Mucosa of gallbladder (tissue), 1 donor: ENCODE measurements at places on chromosomes 2 and 18.

DNA sequence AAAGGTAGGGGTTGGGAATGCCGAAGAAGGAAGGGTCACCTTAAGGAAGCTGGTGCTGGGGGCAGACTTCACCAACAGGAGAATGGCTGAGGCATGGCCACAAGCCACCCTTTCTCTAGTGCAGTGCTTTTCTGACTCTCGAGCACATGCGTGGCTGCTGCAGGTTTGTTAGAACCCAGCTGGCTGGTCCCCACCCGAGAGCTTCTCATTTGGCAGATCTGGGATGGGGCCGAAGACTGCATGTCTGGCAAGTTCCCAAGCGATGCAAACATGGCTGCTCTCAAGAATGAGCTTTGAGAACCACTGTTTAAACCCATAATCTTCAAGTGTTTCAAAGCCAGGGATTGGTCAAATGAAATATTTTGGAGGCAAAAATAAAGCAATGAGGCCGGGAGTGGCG, 63.2 kb downstream of the LONRF2 start:
- no peak for DNase-seq

- DNase-seq, result no peak
These were observed 15.6 kb upstream of the ACTG2 start for GRCh38 chr2:73877071-73877802.

GRCh38 chr2:33064349-33064801, 117.6 kb downstream of the LTBP1 start:
- no peak for DNase-seq

GRCh38 chr2:26692279-26692896, at the start of gene KCNK3:
TSS of gene KCNK3 (plus strand) at chr2:26692722. CDS start at chr2:26692876, 154 bp downstream.
- peak; percentile 42 for DNase-seq

DNA sequence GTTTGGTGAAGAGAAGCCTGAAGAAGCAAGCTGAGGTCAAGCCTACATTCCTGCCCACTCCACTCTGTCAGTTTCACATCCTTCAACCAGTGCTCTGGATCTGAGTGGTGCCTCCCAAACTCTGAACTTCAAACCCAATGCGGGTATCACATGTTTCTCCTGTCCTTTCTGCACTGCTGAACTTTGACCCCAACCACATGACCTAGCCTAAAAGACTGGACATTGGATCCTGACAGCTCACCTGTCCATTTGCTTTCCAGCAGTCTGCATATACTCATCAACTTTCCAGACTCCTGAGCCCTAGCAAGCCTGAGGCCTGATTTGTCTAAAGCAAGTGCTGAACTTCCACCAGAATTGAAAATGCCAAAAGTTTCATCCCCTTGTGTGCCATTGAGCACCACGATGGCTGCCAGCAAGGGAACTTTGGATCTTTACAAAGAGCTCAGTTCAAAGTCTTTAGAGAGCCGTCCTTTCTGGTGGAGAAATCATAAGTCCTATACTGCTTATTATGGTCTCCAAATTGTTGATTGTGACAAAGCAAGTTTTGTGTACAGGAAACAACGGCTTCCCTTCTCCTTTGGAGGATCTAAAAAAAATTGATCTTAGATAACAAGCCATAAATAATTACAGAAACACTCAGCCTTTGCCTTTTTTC, 37.6 kb upstream of the ITGA6 start:
- DNase-seq, result no peak

DNA sequence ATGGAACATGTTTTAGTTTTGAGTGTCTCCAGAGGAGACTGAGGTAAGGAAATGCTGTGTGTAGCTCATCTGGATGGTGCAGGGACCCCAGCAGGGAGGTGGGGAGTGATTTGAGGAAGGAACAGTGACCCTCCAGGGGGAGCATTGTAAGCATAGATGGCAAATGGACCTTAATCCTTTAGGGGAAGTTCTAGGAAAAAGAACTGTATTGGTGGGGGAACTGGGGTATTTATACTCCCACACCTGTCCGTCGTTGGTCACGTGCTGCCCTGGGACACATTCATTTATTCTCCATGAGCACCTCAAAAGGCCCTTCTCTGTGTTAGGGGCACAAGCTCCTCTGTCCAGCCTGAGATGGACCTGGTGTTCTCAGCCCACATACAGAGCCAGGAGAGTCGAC, 233.9 kb upstream of the HDAC4 start:
- no peak for DNase-seq

- no peak for DNase-seq
These were observed 457.2 kb upstream of the MEX3C start for GRCh38 chr18:51654488-51655326.

GRCh38 chr2:63993871-63994270, 25.4 kb downstream of the VPS54 start:
- DNase-seq, result no peak

DNA sequence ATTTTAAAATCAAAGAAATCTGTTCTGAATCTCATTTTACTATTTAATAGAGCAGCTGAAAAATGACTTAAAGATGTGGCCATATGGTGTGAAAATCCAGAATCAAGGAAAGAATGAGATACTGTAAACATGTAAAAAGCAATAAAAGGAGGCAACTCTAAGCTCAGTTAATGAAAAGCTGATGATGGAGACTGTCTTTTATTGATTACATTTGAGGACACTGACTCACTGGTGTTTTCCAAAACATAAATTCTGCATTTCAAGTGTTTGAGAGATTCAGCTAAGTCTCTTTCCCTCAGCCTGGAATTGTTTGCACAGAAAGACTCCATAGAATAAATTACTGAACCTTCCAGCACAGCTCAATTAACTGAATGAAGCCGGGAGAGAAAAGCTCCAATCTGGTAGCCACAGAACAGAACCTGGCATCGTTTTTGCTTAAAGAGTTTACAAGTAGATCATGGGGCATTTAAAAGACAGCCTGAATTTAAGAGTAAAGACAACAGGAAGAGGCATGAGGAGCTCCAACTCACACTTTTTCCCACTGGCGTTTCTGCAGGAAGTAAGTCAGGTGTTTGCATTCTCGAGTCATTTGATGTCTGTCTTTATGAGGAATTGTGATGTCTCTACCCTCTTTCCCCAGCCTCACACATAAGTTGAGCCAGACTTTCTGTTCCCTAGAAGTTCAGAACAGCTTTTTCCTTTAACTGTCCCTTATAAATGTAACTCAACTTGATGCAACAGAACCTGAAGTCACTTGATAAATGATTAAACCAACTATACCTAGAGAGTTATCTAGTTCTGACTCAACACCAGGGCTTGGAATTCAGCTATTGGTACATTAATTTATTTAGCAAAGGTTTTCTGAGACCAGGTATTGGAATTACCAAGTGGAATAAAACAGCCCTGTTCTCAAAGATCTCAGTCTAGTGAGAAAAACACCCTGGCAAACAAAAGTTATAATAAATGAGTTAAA, 53.3 kb downstream of the FTCDNL1 start:
- DNase-seq, result no peak

DNA sequence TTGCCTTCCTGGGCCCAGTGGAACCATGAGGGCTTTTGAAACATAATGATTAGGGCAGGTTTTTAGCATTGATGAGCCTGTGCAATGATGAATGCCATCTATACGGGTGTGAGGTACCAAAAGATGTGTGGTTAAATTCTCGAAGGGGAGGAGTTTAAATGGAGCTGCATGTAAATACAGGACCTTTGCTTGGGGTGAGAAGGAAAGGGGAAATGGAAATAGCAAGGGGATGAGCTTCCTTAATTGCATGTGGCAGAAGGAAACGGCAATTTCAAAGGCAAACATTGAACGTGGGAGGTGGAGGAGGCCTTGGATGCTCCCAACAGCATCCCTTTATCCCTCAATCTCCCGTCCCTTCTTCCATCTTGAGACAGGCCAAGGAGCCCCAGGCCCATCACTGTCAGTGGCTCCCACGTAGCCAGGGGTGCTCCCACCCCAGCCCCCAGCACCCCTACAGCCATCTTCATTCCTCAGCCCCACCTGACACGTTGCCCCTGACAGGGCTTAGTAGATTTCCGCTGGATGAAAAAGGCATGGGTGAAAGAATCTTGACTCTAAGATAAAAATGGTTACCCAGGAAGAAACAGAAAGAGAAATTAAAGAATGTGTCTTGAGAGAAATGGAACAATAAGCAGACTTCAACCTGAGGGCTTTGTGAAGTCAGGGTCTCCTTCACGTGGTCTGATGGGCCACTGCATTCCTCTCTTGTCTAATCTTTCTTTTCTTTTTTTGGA, 32.5 kb downstream of the INPP5D start:
- DNase-seq, result no peak

DNA sequence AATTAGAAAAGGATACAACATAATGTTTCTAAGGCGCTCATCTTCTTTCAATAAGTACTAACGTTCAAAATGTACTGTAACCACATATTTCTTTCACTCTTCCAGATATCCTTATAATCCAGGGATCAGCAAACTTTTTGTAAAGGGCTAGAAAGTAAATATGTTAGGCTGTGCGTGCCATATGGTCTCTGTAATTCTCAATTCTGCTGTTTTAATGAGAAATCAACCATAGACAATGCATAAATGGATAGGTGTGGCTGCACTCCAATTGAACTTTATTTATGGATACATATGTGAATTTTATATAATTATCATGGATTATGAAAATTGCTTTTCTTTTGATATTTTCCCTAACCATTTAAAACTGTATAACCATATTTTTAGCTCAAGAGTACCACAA, 459.4 kb downstream of the EPHA4 start:
- no peak for DNase-seq

DNA sequence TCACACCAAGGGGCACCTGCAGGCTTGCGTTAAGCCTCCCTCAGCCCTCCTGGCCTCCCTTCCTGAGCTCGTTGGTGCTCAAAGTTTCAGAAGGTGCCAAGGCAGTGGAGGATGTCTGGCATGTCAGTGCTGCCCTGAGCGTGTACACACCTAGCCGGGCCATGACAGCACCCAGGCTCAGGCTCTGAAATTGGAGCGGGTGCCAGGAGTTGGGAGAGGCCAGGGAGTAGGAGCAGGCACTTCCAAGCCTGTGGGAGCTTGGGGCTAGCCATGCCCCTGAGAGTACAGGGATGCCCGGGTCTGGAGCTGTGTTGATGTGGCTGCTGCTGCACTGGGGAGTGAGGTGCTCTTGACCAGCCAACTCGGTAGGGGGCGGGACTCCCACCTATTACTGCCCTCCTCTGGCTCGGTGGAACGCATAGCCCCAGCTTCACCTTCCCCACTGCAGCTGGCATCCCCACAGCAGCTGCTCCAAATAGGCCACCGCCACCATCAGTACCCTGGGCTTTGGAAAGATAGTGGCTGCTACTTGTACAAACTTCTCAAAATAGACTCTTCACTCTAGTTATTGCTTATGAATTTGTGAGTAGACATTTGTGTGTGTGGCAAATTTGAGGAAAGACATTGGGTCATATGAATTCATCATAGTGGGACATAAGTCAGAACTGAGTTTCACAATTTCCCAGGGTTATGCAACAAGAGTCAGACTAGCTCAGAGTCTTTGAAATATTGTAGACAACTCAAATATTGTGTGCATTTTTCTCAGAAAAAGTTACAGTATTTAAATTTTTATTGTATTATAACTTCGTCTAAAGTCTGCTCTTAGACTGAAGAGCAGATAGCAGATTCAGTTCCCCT, 6.8 kb upstream of the PCARE start:
- no peak for DNase-seq

- DNase-seq, result no peak
These were observed 6.5 kb upstream of the MTERF4 start for GRCh38 chr2:241108271-241109209.

DNA sequence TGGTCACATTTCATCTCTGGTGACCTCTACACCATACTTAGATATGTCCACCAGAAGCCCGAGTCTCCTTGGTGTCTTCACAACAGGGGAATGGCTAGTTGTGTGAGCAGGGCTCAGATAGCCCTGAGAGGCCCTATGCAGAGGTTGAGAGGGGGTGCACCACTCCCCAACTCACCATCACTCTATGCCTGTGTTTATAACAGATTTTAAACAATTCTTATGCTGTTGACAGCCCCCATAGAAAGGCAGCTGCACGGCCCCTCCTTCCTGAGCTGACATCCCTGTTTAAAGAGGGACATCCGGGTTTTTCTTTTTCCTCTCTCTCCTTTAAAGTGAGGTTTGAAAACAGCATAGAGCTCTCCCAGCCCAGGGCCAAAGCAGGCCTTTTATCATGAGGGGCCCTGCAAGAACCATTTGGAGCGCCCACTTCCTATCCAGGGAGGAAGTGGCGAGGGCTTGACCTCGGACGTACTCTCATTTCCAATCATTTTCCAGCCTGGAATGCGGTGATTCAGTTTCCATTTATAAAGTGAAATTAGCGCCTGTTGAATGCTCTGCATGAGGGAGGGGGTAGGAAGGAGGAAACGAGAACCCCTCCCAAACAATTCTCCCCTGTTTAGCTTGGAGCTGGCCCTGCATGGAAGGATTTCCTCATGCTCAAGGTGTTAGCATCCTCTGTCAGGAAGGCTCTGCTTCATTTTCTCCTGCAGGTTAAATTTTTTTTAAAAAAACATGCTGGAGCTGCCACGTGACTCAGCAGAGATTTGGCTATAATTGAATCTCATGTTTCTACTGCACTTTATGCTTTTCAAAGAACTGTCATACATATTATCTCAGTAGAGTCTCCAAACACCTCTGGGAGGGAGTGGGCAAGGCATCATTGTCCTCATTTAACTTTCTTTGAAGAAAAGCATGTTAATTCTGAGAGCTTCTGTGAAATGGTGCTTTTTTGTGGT, 117.5 kb downstream of the DDX1 start:
- DNase-seq, result no peak

DNA sequence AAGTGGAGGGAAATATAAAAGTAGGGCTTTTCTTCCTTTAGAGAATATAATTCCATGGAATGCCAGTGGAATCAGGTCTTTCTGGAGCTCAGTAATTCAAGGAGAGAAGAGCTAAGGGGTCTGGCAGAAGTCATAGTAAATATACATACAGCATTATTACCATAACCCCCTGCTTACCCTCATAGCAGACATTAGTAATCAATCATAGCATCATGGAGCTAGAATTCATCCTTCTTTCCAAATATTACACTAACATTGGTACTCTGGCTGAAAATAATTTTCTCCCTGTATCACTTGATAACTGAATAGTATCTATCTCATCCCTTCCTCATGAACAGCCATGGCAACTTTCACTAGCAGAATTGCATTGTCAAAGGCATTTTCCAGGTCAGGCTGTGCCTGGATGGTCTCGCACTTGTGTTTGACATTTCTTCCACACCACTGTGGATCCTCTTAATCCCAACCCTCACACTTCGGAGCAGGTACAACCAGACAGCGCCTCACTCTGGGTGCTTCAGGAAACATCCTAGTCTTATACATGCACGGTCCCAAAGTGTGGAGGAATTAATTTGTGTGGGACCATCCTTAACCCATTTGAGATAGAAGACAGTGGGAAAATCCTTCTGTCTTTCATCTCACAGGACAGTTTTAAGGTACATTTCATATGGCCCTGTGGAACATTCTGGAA, 84.2 kb upstream of the SEC11C start:
- DNase-seq, result no peak

DNA sequence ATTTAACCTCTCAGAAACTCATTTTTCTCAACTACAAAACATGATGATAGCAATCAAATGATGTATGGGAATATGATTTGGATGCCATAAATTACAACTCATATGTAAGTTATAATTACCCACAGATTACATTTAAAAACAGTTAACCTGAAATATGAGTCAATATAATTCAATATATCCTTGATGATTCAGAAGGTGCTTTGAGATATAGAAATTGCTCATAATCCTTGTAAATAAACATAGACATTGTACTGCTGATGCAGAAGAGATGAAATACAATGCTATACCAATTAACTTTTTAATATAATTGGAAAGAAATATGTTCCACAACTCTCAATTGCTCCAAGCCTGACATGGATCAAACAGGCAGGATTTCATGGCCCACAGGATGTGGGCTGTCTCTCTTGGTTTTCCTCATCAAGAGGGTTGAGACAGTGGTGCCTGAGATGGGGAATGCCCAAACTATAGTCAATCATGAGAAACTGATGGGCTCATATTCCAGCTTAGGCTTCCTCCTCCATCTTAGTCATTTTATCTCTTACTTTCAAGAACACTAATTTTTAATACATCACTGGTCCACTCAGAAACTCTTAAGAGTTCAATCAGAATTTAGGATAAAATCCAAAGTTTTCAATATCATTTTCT, 49.4 kb downstream of the NCKAP5 start:
- no peak for DNase-seq
